Activated T-cell treated with anti-CD3 and anti-CD28 coated beads for 1 hour (primary cell): ENCODE measurements at places on chromosomes 1 and 21.

GRCh38 chr1:192401825-192402224 lies 85.0 kb downstream of the RGS21 start:
- DNase-seq: no peak

DNA sequence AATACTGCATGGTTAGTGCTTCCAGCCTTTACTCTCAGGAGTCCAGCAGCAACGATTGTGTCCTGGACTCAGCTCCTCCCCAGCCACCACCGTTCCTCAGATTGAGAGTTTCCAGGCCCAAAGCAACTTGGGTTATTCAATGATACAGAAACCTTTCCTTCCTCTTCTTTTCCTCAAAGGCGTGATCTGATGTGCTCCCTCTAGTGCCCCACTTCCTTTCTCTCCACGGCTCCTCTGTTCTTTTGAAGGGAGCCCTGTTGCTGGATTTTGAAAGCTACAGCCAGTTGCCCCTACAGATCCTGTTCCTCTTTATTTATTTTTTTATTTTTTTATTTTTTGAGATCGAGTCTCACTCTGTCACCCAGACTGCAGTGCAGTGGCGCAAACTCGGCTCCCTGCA lies 14.1 kb downstream of the CRP start:
- no peak for DNase-seq

GRCh38 chr1:110283677-110284076 lies 55.5 kb upstream of the RBM15 start:
- DNase-seq: no peak

GRCh38 chr1:51214615-51215131 lies 21.4 kb upstream of the RNF11 start:
- no peak for DNase-seq

GRCh38 chr1:184370850-184371249 lies 16.0 kb upstream of the C1orf21 start:
- no peak for DNase-seq

DNA sequence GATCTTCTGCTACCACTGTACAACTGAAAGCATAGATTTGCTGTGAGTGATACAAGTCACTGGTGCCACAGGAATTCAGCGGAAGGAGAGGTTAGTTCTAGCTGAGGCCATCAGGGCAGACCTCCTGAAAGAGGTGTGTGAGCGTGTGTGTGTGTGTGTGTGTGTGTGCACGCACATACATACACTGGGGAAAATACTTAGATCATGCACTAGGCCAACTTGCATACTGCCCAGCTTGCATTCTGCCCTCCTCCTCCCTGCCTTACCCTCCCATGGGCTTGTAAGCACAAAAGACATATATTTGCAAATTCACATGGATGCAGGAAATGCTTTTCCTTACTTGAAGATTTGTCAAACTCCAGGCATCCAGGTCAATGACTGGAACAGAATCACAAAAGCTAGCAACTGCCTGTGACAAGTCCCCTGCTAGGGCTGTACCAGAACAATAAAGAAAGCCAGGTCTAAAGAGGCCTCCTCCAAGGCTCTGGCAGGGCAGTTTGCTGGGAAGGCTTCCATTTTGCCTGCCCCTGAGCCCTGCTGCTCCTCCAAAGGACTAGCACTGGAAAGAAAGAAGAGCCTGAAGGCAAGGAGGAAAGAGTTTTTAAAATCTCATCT lies 23.2 kb downstream of the PLEKHA6 start:
- DNase-seq: no peak

GRCh38 chr1:219152751-219153150 lies 20.9 kb upstream of the LYPLAL1 start:
- DNase-seq: no peak

DNA sequence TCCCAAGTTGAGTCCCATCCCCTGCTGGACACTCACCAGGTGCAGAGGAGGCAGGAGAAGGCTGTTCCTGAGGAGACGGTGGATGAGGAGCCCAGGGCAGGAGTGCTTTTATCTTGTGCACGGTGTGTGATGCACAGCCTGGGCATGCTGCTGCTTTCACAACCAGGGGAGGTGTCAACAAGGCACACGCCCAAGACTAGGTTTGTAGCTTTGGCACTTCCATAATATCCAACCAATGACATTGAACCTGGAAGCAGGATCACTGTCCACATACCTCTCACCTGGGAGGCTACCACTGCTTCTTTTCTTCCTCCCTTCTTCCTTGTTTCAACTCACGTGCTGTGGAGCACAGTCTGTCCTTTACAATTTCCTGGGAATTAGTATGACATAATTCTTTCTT lies at the start of gene LCE3D:
Gene LCE3D, minus strand, starts transcription at position 84 of the 400 bp plus-strand sequence. CDS start 580 bp downstream, outside the sequence.
- no peak for DNase-seq

- no peak for DNase-seq
Measured at GRCh38 chr1:182688436-182689205, 4.2 kb upstream of the RGS8 start.

- DNase-seq: no peak
Measured at GRCh38 chr1:31122741-31123140, 57.2 kb upstream of the PUM1 start.

- DNase-seq: no peak
Measured at GRCh38 chr1:240111558-240111957, 19.9 kb downstream of the FMN2 start.

- no peak for DNase-seq
Measured at GRCh38 chr1:85316321-85316720, 39.9 kb upstream of the BCL10 start.

DNA sequence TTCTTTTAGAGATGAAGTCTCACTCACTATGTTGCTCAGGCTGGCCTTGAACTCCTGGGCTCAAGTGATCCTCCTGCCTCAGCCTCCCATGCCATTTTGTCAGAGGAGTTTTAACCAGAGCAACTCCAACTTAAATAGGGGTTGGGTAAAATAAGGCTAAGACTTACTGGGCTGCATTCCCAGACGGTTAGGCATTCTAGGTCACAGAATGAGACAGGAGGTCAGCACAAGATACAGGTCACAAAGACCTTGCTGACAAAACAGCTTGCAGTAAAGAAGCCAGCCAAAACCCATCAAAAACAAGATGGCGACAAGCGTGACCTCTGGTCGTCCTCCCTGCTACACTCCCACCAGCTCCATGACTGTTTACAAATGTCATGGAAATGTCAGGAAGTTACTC lies 5.7 kb upstream of the DNAH14 start:
- no peak for DNase-seq

GRCh38 chr1:116748272-116748671 lies 6.0 kb upstream of the CD2 start:
- DNase-seq: no peak

- no peak for DNase-seq
Measured at GRCh38 chr1:147853391-147853790, 49.2 kb upstream of the GJA8 start.

- DNase-seq: no peak
Measured at GRCh38 chr1:206739411-206740076, 31.0 kb upstream of the IL19 start.

DNA sequence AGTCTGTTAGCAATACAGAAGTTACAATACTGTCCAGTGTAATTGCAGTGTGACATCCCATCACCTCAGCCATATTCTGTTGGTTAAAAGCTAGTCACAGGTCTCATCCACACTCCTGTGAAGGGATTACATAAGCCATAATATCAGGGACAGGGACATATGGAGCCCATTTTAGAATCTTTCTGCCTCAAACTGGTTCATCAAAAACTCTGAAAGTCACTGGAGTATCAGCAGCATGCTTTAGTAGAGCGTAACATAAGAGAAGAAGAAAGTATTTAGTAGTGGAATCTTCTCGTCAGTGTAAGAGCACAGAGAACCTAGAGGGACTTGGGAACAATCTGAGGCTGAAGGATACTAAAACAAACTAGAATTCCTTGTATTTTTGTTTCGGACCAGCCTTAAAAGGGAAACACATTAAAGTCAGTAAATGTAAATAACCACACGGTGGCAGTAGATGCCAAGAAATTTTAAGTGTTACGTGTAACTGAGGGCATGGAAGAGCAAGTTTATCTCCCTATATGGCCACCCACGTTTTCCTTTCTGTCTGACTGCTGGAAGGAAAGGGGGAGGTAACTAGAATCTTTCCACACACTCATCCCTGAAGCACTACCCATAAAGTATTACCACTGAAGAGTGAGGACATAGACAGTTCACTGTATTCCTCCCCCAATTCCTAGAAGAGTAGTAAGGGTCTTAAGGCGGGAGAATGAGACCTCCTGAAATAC lies 41.6 kb upstream of the AGL start:
- no peak for DNase-seq

DNA sequence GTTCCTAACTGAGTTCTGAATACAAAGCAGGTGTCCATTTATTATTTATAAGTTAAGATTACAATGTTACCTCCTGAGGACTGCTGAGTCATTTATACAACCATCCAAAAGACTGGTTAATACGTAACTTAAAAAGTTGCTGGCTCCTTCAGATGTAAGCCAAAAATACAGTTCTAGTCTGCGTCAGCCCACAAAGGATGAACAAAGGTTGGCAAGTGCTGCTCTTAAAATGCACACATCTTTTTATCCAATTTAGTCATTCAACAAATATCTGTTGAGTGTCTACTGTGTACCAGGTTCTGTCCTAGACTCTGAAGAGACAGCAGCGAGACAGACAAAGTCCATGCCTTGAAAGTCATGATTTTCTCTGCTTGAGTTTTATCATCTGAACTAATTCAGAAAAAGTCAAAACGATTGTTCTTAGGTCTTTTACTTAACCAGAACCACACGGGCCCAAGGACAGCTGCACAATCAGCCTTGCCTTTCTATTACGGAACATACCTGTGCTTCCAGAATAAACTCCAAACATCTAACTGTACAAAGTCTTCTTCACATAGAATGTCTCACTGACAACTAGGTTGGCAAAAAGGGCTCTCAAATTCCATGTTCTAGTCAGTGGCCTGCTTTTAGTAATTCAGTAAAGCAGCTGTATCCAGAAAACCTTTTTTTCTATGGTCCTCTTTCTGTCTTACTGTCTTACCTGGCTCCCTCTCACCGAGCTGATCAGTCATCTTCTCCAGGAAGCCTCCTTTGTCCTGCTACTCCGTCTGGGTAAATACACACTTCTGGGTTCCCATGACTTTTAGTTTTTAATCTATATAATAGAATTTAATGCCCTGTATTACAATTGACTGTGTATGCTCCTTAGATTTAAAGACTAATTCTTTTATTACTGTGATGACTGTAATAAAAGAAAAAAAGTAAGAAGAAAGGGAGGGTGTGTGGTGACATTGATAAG lies 15.5 kb upstream of the CNN3 start:
- no peak for DNase-seq

DNA sequence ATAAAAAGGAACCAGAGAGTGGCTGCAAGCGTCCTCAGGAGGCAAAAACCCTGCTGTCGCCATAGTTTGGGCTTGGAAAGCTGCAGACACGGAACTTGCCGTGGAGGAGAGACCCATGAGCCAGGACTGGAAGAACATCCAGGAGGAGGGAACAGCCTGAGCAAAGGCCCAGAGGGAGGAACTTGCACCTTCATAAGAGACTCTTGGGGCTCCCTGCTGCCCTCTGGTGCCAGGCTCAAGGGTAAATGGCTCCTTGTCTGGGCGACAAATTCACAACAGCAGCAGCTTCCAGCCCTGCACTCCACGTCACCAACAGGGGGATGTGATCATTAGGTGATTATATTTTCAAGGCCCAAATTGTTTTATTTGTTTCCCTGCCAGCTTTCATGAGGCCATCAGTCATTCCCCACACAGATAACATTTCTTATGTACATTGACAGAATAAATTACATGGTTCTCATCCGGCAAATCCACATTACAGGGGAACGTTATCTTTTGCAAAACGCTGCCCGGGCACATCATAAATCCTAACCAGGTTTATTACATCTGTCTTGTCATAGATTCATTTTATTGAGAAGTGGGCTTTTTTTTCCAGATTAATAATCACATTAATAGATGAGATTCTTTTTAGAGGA lies 143.0 kb upstream of the GRIK3 start:
- no peak for DNase-seq

DNA sequence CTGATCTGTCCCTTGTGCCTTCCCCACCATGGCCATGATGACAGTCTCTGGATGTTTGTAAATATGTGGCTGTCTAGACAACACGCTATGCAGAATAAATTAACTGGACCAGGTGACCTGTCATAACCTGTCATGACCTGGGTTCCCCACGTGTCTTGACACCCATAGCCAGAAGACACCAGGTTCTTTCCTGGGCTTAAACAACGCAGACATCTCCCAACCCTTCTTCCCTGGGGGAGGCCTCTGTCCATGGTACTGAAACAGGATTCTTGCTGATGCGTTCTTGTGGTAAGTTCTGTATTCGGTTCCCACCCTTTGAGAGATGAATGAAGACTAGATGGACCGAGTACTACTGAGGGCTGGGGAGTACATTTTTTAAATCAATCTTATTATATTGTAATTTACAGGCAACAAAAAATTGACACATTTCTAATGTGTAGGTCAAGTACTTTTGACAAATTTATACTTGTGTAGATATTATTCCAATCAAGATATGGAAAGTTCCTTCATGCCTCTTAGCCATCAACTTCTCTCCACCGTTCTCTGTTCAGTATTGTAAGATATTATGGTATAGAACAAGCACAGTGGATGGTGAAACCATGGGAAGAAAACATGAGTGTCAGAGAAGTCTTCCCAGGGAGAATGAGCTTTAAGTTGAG lies 738.8 kb downstream of the PTPRU start:
- no peak for DNase-seq

- no peak for DNase-seq
Measured at GRCh38 chr1:29469457-29469856, 233.1 kb downstream of the PTPRU start.

DNA sequence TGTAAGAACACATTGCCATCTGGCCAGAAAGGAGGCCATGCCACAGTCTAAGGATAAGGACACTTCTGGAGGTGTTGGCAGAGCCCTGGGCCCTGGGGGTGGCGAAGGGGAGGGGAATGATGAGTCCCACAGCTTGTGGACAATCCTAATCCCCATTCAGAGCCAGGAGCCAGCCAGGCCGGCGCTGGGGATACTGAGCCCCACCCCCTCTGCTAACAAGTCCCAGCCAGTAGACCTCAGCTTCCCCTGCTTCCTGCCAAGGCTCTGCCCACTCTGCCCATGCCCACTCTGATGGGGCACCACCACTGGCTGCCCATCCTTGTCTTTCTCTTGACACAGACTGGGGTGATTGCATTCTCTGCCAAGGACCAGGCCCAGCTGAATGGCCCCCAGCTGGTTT lies 71.9 kb downstream of the NAV1 start:
- no peak for DNase-seq

DNA sequence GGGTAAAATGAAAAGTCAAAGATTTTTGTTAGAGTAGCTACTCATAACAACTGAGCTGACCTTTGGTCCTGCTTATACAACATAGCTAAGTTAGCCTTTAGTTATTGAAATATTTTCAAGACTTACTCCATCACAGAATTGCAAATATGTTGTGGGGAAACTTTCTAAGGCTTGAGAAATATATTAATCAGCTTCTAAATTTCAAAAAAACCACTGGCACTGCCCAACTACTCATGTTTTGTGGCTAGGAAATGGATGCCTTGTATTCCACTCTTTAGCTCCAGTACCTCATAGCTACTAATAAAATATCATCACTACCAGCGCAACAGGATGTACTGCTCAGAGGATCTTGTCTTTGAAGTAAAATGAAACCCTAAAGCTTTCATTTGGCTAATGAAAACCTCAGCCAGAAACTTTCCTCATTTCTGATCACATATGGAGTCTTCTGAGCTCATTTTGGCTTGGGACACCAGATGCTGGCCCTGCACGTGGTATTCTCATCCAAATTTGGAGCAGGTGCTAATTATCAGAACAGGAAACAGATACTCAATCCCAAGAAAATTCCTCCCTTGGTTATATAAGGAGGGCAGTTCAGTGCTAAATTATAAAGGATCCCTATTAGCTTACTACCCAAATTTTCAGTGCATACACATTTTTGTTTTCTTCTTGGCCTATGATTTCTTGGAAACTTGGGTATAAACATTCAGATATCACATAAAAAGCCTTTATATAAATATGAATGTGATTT lies 690.7 kb downstream of the ADGRL2 start:
- no peak for DNase-seq
